Colonic mucosa (tissue), 4 donors: ENCODE measurements at places on chromosomes 6 and 20. TPM values are rescaled to one million over a fixed set of nuclear protein-coding genes. Genes with fewer than 3 reads are reported as not detected.

- H3K27me3 ChIP-seq = no peaks in the 10 kb centered on the region
- DNase-seq = no peak
- H3K36me3 ChIP-seq = no peaks in the 10 kb centered on the region
- H3K27ac ChIP-seq = peak overlapping the region; percentile 22
- no peak overlapping the region for H3K4me3 ChIP-seq
Observed at GRCh38 chr6:167094436-167094819, 28.5 kb upstream of the CCR6 start.

DNA sequence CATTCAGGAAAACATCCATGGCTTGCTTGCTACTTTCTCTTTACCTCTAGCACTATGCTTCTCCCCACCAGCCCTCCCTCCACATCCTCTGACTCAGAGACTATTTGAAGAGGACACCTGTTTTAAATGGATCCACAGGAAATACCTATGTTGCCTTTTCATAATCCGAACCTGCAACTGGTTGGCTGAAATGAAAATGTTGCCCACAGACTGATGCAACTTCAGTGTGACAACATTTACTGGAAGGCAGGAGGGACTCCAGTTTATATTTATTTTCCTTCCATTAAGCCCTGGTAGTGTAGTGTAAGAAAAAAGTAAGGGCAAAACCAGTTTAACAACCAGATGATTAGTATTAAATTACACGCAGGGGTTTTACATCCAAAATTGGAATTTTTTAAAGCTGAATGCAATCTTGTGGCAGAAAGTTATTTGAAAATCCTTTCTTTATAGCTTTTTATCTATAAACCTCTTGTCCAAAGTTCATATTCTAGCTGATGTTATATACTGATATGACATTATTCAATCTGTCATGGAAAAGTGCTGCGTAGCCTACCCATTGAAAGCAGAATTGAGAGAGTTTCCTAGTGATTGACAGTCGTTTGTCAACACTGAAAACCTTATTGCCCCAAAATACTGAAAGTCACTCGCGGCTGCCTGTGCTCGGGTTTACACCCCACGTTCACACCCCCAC lies 881 bp upstream of the AIG1 start:
- peak; percentile 21 for DNase-seq
- H3K4me1 ChIP-seq = no peaks in the 10 kb centered on the region
- H3K27ac ChIP-seq = peak overlapping the region; percentile 82
- no peaks in the 10 kb centered on the region for H3K36me3 ChIP-seq
- H3K27me3 ChIP-seq = no peaks in the 10 kb centered on the region

DNA sequence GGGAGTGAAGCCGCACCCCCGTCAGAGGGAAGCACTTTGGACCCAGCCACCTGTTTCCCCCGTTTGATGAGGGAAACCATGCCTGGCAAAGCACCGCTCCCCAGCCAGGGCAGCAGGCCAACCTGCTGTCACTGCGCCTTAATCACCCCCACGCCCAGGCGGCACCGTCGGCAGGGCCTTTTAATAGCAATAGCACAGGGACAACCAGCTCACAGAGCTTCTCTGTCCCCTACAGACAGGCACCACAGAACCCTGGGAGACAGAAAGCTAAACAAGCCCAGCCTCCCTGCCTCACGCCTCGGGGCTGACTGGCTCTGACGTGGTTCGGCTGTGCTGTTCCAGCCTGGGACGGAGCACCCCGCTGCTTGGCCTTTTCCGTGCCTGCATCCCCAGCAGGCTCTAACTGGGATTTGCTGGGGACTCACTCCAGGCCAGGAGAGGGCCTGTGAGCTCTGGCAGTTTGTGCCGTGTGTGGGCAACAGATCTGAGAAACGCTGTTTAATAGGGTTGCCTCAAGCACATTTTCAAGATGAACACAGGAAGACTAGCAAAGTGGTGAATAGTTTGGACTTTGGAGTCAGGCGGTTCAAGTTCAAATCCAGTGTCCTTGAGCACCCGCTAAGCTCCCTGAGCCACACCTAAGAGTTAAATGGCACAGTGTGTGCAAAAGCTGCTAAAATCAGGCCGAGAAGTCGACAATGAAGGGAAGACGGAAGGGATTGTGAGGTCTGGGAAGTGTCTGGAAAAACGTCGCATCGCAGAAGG lies 223.8 kb downstream of the NRN1 start:
- no peaks in the 10 kb centered on the region for H3K27me3 ChIP-seq
- peak; percentile 96 for DNase-seq
- peak overlapping the region; percentile 89 for H3K27ac ChIP-seq
- H3K36me3 ChIP-seq = no peaks in the 10 kb centered on the region
- peaks cover 9% of the 10 kb centered on the region for H3K4me1 ChIP-seq

The HS3ST5 gene
- 0.16 TPM for total RNA-seq
